Cardiac muscle cell (in vitro differentiated cells and primary cell): ENCODE measurements at places on chromosomes 2 and 18.

- H3K27me3 ChIP-seq: no peaks in the 10 kb centered on the region
- no peak overlapping the region for H3K4me3 ChIP-seq
- H3K27ac ChIP-seq: no peak overlapping the region
- no peaks in the 10 kb centered on the region for H3K36me3 ChIP-seq
Observed at GRCh38 chr2:186984481-186984880, 135.5 kb upstream of the ZSWIM2 start.

DNA sequence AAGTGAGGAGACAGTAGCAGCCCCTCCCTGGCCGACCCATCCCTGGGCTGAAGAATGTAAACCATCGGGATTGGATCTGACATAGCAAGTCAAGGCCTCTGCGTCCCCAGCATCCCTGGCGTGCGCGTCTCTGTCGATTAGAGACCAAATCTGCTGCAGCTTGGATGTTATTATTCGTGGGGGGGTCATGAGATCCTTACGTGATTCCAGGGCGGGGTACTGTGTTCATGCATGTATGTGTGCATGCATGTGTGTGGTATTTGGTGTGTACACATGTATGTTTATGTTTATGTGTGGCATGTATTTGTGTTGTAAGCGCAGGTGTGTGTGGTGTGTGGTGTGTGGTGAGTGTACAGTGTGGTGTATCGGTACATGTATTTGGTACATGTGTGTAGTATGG is 741.8 kb upstream of the SALL3 start:
- no peak overlapping the region for H3K27ac ChIP-seq
- DNase-seq: no peak

- H3K4me3 ChIP-seq: peak overlapping the region; percentile 66
- peak overlapping the region; percentile 83 for H3K27ac ChIP-seq
- peaks cover 37% of the 10 kb centered on the region for H3K4me1 ChIP-seq
- peaks cover 13% of the 10 kb centered on the region for H3K36me3 ChIP-seq
- peak; percentile 51 for DNase-seq
Observed at GRCh38 chr2:105438104-105438929, 39.5 kb upstream of the FHL2 start.

GRCh38 chr2:10811517-10811916 is 1.1 kb downstream of the PDIA6 start:
- H3K27ac ChIP-seq: peak overlapping the region; percentile 99
- H3K4me1 ChIP-seq: peaks cover 14% of the 10 kb centered on the region
- DNase-seq: no peak
- H3K27me3 ChIP-seq: no peaks in the 10 kb centered on the region
- H3K4me3 ChIP-seq: peak overlapping the region; percentile 98
- H3K36me3 ChIP-seq: no peaks in the 10 kb centered on the region

- no peaks in the 10 kb centered on the region for H3K36me3 ChIP-seq
- no peak overlapping the region for H3K4me3 ChIP-seq
- H3K27ac ChIP-seq: peak overlapping the region; percentile 58
- H3K4me1 ChIP-seq: peaks cover 40% of the 10 kb centered on the region
- no peak for DNase-seq
Observed at GRCh38 chr2:50118905-50119702, 912.8 kb downstream of the NRXN1 start.

DNA sequence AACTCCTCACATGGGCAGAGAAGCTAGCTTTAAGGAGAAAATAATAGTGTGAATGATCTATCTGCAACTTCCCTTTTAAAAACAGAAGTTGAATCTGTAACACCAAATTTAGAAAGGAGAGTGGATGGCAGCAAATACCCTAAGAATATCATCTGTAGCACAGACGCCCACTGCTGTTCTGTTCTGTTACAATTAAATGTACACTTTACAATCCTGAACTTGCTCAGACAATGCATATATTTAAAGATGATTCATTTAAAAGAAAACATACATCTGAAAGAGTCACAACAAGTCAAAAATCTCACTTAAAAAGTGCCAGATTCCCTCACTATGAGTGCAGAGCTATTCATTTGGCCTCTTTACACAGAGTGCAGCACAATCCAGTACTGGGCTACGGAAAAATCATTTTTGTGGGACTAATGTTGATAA is 8.0 kb upstream of the SERTAD2 start:
- no peak overlapping the region for H3K4me3 ChIP-seq
- DNase-seq: no peak
- peaks cover 17% of the 10 kb centered on the region for H3K4me1 ChIP-seq
- H3K27ac ChIP-seq: no peak overlapping the region
- no peaks in the 10 kb centered on the region for H3K27me3 ChIP-seq

GRCh38 chr18:62279561-62279960 is 45.5 kb upstream of the TNFRSF11A start:
- H3K27ac ChIP-seq: no peak overlapping the region
- H3K36me3 ChIP-seq: peaks cover 24% of the 10 kb centered on the region

- no peak for DNase-seq
- H3K27ac ChIP-seq: no peak overlapping the region
- H3K36me3 ChIP-seq: no peaks in the 10 kb centered on the region
Observed at GRCh38 chr2:221085936-221086335, 486.2 kb downstream of the EPHA4 start.

GRCh38 chr2:71064754-71065621 is 3.5 kb upstream of the NAGK start:
- H3K36me3 ChIP-seq: no peaks in the 10 kb centered on the region
- no peaks in the 10 kb centered on the region for H3K27me3 ChIP-seq
- H3K4me1 ChIP-seq: peaks cover 5% of the 10 kb centered on the region
- no peak for DNase-seq
- H3K4me3 ChIP-seq: no peak overlapping the region

- no peaks in the 10 kb centered on the region for H3K4me1 ChIP-seq
- no peaks in the 10 kb centered on the region for H3K27me3 ChIP-seq
- no peak overlapping the region for H3K27ac ChIP-seq
- H3K4me3 ChIP-seq: no peak overlapping the region
Observed at GRCh38 chr18:42781298-42781815, 334.1 kb downstream of the RIT2 start.

GRCh38 chr2:47946593-47946992 is 40.3 kb upstream of the FBXO11 start:
- H3K36me3 ChIP-seq: no peaks in the 10 kb centered on the region
- H3K27ac ChIP-seq: no peak overlapping the region
- H3K4me1 ChIP-seq: peaks cover 11% of the 10 kb centered on the region
- H3K4me3 ChIP-seq: no peak overlapping the region
- no peaks in the 10 kb centered on the region for H3K27me3 ChIP-seq
- peak; percentile 19 for DNase-seq

DNA sequence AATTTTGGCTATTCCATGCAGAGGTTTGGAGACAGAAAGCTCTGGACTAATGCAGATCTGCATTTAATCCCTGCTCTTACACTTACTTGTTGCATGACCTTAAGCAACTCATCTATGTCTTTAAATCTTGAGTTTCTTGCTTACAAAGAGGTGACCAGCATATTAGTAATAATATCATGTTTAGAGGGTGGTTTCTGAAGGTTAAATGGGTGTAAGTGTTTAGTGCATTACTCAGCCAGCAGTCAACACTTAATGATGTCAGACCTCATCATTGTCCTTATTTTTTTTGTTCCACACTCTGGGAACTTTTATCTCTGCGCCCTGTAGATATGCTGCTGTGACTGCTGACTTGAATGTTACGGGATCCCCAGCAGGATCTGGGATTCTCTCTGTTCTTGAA is 1.7 kb downstream of the IL1RL1 start:
- no peak overlapping the region for H3K27ac ChIP-seq
- peak; percentile 76 for DNase-seq
- no peaks in the 10 kb centered on the region for H3K27me3 ChIP-seq
- no peaks in the 10 kb centered on the region for H3K36me3 ChIP-seq
- no peak overlapping the region for H3K4me3 ChIP-seq

- DNase-seq: no peak
- no peaks in the 10 kb centered on the region for H3K27me3 ChIP-seq
- H3K4me1 ChIP-seq: no peaks in the 10 kb centered on the region
- H3K4me3 ChIP-seq: no peak overlapping the region
- no peaks in the 10 kb centered on the region for H3K36me3 ChIP-seq
Observed at GRCh38 chr18:39935598-39935997, 2019.4 kb upstream of the PIK3C3 start.

GRCh38 chr2:6358985-6359384 is 506.7 kb downstream of the CMPK2 start:
- no peak overlapping the region for H3K27ac ChIP-seq
- no peaks in the 10 kb centered on the region for H3K4me1 ChIP-seq
- H3K4me3 ChIP-seq: no peak overlapping the region
- no peaks in the 10 kb centered on the region for H3K27me3 ChIP-seq
- DNase-seq: no peak

DNA sequence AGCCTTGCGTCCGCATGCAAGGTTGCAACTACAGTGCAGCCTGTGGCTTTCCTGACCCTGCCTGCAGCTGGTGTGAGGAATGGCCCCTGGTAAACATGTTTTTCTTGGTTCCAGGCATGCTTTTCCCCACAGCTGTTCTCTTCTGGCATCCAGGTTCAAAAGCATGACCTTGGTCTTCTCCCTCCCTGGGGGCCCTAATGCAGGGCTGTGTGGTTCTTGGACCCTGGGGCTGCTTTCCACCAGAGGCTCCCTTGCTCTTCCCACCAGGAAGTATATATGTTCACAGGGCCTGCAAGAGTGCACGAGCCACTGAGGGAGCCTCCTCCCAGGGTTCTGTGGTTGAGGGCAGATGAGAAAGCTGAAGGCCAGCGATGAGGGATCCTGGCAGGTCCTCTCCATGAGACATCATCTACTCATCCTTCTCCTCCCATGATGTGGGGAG is 125.9 kb downstream of the BCL2L11 start:
- no peak overlapping the region for H3K4me3 ChIP-seq
- DNase-seq: no peak
- H3K36me3 ChIP-seq: no peaks in the 10 kb centered on the region
- H3K27ac ChIP-seq: no peak overlapping the region

DNA sequence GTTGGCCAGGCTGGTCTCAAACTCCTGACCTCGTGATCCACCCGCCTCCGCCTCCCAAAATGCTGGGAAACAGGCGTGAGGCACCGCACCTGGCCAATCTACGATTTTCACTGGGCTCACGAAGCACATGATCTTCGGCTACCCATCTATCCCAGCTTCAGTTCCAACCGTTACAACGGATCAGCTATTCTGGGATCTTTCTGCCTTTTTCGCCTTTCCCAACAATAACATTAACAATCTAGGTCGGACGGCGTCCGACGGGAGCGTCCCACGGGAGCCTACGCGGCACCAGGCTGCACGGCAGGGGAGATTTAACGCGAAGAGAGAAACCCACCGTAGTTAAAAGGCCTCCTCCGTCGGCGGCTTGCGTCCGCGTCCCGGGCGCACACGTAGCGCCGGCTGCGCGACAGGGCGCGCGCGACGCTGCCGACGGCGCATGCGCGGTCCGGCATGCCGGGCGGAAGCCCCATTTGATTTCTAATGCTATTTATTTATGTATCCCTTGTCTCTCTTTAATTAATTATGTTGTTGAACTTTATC is at the start of gene MSL3B:
TSS of gene MSL3B (minus strand) at position 394 of the 540 bp plus-strand sequence.
- peak within 1 kb of the TSS; percentile 33 for H3K4me3 ChIP-seq
- H3K27ac ChIP-seq: no peak within 1 kb of the TSS
- H3K4me1 ChIP-seq: no peaks in the 10 kb centered on the region
- peak; percentile 75 for DNase-seq
- no peaks in the 10 kb centered on the region for H3K36me3 ChIP-seq

DNA sequence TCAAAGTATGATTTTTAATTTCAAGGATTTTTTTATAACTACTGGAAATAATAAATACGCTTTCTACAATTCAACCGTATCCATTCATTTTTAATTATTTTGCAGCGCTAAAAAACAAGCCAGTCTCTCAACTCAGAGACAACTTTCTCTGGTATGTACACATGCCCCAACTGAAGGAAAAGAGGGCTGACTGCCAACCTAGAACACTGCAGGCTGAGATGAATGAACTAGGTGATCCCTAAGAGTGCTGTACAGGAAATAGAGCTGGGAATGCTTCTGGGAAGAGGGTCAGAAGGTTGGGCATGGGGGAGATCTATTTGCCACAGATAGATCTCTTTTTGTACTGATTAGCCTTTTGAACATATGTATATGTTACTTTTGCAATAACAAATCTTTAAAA is 460.1 kb downstream of the NR4A2 start:
- H3K36me3 ChIP-seq: no peaks in the 10 kb centered on the region
- H3K27ac ChIP-seq: no peak overlapping the region
- no peak overlapping the region for H3K4me3 ChIP-seq
- H3K4me1 ChIP-seq: no peaks in the 10 kb centered on the region

DNA sequence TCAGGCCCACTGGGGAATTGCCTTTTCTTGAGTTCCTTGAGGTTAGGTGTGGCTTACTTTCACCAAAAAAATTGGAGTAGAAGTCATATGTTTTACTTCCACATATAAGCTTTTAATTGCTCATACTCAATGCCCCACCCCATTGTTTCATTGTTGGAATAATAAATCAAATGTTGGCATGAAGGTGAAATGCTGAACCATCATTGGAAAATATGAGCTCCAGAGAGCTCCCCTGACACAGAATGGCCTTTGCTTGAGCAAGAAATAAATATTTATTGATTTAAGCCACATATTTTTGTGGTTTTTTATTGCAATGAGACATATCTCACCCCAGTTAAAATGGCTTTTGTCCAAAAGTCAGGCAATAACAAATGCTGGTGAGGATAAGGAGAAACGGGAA is 167.3 kb upstream of the SRD5A2 start:
- no peaks in the 10 kb centered on the region for H3K36me3 ChIP-seq
- no peak overlapping the region for H3K27ac ChIP-seq
- H3K4me3 ChIP-seq: no peak overlapping the region
- no peaks in the 10 kb centered on the region for H3K4me1 ChIP-seq
- no peak for DNase-seq

- H3K36me3 ChIP-seq: no peaks in the 10 kb centered on the region
- DNase-seq: no peak
- H3K4me1 ChIP-seq: no peaks in the 10 kb centered on the region
- H3K27me3 ChIP-seq: no peaks in the 10 kb centered on the region
Observed at GRCh38 chr18:39172695-39173421, 1607.3 kb upstream of the CELF4 start.

DNA sequence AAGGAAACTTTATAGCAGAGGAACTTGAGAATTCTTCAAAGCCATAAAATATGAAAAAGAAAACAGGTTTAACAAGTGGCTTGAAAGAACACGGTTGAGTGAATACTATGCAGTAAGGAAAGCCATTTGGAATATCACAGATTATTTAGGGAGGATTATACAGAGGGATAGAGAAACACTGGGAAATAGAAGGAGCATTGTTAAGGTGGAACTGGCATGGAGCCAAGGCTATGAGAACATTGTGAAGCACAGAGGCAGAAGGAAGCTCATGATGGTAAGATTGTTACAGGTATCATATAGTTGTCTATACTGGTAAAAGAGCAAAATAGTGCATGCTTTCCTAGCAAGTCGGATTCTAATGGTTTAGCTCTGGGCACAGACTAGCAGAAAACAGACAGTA is 87.1 kb downstream of the SS18 start:
- H3K4me1 ChIP-seq: no peaks in the 10 kb centered on the region
- DNase-seq: peak; percentile 33
- no peak overlapping the region for H3K27ac ChIP-seq
- H3K4me3 ChIP-seq: no peak overlapping the region

GRCh38 chr18:1045658-1046057 is 141.0 kb downstream of the ADCYAP1 start:
- no peak for DNase-seq
- H3K4me1 ChIP-seq: no peaks in the 10 kb centered on the region
- H3K4me3 ChIP-seq: no peak overlapping the region
- H3K27ac ChIP-seq: no peak overlapping the region
- H3K36me3 ChIP-seq: no peaks in the 10 kb centered on the region
